Omental fat pad (tissue), 4 donors: ENCODE measurements at places on chromosomes 5 and 9. TPM values are rescaled to one million over a fixed set of nuclear protein-coding genes. Genes with fewer than 3 reads are reported as not detected.

The ANKRD18B gene
- not detected for total RNA-seq

GRCh38 chr5:4230471-4230785 is 634.8 kb downstream of the IRX1 start:
- DNase-seq: no peak

GRCh38 chr9:20553558-20554149 is 68.6 kb downstream of the MLLT3 start:
- DNase-seq: no peak

DNA sequence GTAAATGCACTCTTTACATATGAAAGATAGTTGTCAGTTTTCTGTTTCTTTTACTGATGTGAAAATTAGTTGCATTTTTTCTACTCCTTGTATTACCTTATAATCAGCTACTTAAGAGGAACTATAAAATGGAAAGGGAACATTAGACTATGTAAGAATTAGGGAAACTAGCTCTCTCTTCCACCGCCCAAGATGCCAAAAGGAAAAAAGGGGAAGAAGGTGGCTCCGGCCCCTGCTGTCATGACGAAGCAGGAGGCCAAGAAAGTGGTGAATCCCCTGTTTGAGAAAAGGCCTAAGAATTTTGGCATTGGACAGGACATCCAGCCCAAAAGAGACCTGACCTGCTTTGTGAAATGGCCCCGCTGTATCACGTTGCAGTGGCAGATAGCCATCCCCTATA is 15.2 kb upstream of the HOMER1 start:
- no peak for DNase-seq

DNA sequence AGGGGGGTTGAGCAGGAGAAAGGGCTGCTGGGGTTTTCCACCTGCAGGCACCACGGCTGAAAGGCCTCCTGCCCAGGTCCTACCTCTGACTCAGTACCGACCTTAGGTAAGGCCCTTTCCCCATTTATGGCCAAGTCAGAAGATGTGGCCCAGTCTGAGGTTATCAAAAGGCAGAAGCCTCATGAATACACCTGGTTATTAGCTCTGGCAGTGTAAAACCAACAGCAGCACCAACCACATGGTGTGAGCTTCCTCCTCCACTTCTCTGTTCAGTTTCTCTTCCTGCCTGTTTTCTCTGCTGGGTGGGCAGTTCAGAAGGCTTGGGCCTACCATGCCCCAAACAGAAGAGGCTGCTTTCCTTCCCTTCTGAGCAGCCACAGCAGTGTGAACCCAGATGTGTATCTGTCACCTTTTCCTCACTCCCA is 86.9 kb downstream of the UGCG start:
- DNase-seq: no peak
